ENCODE measurements at places on chromosomes 5 and 9.

GRCh38 chr5:126119887-126120442, 303.2 kb upstream of the GRAMD2B start:
- no peak for DNase-seq

GRCh38 chr9:87063246-87063645, 115.9 kb upstream of the GAS1 start:
- DNase-seq = no peak

GRCh38 chr9:137214620-137215019, 7.4 kb downstream of the RNF208 start:
- no peak for DNase-seq

- DNase-seq = no peak
Observed at GRCh38 chr5:136484808-136485325, 119.5 kb upstream of the TRPC7 start.

DNA sequence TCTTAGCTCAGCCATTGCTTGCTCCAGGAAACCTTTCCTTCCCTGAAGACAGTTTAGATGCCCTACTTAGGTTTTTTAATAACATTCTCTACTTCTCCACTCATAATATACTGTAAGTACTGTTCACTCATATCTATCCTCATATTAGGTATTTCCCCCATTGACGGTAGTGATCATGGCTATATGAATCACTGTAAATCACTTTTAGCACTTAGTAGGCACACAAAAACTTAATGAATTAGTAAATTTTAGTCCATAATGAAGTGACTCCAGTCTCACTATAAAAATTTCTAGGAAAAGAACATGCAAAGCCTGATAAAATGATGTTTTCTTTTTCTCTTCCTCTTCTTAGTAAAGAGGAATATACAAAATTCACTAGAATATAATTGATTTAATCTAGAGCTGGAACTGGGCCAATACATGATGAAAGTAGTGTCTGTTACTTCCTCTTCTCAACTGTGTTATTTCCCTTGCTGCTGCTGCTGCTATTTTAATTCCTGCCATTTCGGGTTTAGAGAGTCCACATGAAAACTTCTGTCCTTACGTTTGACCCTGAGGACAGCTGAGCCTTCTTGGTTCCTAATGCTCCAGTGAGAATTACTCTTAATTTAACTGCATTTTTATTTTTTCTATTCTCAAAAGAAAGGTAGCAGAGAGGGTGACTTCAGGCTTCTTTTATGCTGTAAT, 73.5 kb downstream of the LNPEP start:
- DNase-seq = peak; percentile 5

DNA sequence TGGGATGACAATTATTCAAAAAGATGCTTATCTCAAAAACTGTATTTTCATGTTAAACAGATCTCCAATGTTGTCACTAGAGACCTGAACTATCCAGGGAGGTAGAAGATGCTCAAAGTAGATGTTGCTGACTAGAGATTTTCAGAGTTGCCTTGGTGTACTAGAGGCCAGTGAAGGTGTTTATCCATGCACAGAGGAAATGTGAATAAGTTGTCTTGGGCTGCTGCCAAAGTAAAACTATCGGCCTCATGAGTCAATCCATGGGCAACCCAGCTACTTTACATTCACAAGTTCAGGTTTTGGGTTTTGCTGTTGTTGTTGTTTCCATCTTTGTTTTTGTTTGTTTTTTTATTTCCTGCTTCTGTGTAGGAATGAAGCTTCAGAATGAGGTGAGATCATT, 141.1 kb upstream of the RANBP3L start:
- DNase-seq = peak; percentile 9

DNA sequence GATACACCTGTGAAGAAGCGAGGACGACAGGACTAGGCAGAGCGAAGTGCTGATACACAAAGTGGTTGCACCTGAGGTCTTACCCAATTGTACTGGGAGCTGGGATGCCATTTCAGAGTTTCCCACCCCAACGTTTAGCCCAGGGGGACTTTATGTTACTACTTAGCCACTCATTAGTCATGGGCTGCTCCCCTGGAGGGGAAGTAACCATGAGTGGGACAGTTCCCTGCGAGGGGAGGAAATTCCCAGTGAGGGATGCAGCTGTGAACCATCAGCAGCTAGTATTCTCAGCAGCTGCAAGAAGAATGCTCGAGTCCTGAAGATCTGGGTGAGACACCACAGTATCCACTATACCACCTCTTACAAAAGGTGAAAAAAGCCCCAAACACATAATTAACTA, 93.7 kb upstream of the ACTBL2 start:
- no peak for DNase-seq

- no peak for DNase-seq
Observed at GRCh38 chr9:27210588-27210987, 86.4 kb downstream of the EQTN start.

GRCh38 chr5:149801307-149801990, 71.3 kb downstream of the PPARGC1B start:
- DNase-seq = no peak

DNA sequence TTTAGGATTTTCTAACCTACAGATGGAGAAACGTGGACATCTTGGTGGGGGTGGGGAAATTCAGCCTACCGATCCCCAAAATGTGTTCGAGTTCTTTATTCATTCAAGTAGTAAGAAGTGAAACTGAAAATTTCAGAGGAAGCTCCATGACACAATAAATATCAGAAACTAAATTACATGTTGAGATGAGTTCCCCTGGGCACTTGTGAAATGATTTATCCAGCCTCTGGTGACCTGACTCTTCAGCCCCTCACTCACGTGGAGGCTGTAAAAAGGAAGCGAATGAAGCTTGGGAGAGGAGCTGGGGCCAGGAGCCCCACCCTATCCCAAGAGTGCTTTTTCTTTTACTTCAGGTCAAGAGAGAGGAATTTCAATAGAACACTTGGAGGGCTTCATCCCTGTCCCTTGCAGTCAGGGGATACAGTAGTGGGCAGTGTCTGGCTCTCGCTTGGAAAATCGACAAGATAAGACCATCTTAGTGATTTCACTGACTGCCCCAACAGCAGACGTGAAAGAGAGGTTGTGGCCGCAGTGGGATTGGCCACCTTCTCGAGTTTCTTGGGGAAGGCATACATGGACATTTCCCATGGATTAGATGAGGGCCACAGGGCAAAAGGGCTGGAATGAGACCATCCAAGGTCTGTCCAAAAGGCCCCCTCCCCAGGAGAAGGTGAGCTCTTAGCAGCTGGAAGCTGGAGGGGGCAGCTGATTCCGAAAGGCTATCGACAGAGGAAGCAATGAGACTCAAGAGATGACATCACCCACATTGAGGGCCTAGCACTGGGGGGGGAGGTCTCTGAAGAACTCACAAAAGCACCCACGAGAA, 76.8 kb upstream of the SH3PXD2B start:
- no peak for DNase-seq

GRCh38 chr9:10928372-10928771, 315.6 kb upstream of the PTPRD start:
- no peak for DNase-seq

DNA sequence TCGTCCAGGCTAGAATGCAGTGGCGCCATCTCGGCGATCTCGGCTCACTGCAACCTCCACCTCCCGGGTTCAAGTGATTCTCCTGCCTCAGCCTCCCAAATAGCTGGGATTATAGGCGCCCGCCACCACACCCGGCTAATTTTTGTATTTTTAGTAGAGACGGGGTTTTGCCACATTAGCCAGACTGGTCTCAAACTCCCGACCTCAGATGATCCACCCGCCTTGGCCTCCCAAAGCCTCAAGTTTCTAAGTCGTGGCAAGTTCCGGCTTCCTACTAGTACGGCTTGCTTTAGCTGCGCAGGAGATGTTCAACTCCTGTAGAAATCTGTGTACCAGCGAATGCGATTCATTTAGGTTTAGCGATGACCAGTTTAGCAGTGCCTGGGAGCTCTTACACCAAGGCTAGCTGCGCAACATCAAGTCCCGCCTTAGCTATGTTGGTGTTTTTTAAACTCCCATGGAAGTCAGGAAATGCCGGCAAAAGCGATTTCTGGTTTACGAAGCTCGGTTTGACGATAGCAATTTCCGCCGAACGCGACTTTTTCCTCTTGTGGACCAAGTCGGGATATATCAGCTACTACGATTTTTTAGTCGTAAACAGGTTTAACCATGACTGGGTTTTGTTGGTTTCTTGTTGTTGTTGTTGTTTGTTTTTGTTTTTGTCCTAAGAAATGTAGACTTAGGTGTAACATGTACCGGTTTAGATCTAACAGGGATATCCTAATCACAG, 46.4 kb downstream of the ANXA2R start:
- DNase-seq = no peak

- no peak for DNase-seq
Observed at GRCh38 chr5:28450997-28451396, 1412.6 kb upstream of the CDH9 start.

- no peak for DNase-seq
Observed at GRCh38 chr9:113648586-113648985, 185.1 kb downstream of the RGS3 start.

All from glomerular endothelial cell (primary cell).